Fibroblast of skin of abdomen (primary cell): ENCODE measurements at places on chromosomes 7 and 10.

DNA sequence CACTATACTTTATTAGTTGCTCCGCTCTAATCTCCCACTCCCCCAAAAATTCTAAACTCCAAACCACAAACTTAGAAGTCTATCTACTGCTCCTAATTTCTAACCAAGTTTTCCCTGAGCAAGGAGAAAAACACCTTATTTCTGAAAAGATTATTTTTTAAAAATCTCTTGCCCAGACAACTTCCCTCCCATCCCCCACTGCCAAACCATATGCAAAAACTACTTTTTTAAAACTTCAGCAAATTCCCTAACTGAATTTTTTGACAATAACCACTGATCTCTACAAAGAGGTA is 1.9 kb downstream of the UBE2H start:
- no peak for DNase-seq

- DNase-seq = no peak
Measured at GRCh38 chr7:438361-438760, 81.3 kb downstream of the PDGFA start.

DNA sequence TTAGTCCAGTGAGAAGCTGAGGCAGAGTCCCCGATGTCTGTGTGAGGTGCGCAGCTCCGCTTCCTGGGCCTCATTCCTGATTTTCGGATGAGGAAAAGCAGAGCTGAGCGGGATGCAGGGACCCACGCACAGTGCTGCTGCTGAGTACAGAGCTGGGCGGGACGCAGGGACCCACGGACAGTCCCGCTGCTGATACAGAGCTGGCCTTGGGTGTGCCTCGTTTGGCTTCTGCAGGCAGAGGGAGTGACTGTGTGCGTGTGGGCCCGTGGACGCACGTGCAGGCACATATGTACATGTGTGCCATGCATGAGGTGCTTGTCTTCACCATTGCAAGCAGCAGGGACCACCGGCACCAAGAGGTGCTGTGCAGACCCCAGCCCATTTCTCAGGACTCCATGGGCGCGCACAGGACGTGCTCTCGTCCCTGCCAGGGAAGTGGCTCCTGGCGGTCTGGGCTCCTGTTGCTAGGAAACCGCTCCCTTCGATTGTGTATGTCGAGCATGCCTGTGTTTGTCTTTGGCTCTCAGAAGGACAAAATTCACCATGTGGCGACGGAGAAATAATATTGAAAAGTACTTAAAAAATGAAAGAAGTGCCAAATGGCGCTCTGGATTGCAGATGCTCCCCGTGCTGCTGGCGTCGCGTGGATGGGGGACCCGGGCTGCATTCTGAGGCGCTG is 303.8 kb upstream of the MKI67 start:
- DNase-seq = no peak

DNA sequence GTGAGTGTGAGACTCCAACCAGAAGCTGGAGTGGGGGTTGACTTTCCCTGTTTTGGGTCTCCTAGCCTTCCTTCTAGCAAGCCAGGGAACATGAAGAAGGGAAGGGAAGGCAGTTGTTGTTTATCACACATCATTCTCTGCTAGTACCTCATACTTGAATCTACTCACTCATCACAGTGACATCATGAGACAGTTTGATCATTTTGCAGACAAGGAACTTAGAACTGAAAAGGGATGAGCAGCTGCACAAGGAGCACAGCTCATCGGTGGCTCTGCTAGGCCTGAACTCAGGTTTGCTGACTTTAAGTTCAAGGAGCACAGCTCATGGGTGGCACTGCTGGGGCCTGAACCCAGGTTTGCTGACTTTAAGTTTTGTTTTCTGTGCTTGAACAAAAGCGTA is 19.2 kb downstream of the PRXL2A start:
- no peak for DNase-seq

DNA sequence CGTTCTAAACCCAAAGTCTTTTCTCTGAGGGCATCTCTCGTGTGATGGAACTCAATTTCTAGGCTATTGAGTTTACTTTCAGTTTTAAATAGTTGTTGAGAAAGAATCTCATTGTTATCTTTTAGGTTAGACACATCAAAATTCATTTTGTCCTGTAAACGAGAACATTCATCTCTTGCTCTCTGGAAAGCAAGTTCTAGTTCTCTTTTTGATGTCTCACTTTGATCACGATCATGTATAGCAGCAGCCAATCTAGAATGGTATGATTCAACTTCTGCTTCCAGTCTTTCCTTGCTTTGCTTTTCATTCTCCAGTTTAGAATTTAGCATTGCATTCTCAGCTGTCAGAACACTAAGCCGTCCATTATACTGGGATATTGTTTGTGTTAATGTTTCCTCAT is 65.1 kb downstream of the ANKRD26 start:
- DNase-seq = no peak

- DNase-seq = no peak
Measured at GRCh38 chr10:70462349-70462984, 16.1 kb upstream of the PALD1 start.

GRCh38 chr7:124791426-124791825 is 25.8 kb upstream of the GPR37 start:
- no peak for DNase-seq

DNA sequence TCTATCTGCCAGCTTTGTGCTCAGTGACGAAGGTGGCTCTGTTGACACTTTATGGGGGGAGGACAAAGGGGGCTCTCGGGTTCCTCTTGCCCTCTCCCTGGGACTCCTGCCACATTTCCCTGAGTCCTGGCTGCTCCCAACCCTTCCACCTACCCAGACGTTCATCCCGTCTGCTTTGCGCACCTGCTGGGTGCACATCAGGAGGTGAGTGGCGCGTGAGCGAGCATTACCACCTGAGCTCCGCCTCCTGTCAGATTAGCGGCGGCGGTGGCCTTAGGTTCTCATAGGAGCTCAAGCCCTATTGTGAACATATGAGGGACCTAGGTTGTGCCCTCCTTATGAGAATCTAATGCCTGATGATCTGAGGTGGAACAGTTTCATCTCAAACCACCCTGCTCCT is 137.2 kb downstream of the DYNC2I1 start:
- no peak for DNase-seq

GRCh38 chr10:43231523-43232078 is 35.3 kb downstream of the RASGEF1A start:
- no peak for DNase-seq

GRCh38 chr7:140534743-140535142 is 55.4 kb upstream of the MKRN1 start:
- DNase-seq = peak; percentile 26

DNA sequence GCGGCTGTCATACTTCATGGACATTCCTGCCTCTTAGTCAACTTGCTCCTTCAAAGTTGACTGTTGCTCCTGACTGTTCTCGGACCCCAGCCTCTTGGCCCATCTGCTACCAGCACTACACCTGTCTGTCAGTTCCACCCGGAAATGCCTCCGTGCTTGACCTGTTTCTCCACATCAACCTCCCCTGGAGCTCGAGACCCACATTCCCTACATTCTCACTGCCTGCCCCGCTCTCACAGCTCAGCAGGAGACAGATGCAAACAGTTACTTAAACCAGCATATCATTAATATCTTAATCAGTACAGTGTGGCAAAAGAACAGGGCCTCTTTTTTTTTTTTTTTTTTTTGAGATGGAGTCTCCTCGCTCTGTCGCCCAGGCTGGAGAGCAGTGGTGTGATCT is 174.3 kb downstream of the NRP1 start:
- peak; percentile 61 for DNase-seq

DNA sequence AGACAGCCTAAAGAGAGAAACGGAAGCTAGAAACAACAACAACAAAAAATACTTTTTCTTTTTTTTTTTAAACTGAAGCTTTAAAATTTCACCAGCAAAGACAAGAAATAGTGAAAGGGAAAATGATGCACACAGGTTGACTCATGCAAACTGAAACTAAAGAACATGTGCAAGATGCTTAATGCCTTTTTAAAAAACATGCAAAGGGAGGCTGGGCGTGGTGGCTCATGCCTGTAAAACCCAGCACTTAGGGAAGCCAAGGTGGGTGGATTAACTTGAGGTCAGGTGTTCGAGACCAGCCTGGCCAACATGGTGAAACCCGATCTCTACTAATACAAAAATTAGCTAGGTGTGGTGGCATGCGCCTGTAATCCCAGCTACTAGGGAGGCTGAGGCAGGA is 15.1 kb upstream of the CUBN start:
- DNase-seq = peak; percentile 16

GRCh38 chr7:24127930-24128329 is 156.1 kb upstream of the NPY start:
- DNase-seq = no peak

DNA sequence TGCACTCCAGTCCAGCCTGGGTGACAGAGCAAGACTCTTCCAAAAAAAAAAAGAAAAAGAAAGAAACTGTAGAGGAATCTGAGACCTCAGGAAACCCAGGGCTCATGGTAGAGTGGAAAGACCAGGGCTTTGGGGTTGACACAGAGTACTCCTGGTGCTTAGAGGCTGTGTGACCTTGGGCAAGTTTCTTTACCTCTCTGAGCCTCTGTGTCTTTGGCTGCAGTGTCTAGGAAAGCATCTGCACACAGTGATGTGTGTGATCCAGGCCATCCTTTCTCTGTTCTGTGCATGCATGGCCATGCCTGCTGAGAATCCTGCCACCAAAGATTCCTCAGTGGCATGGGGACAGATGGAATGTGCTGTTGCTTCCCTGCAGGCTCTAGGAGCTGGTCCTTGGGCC is 71.7 kb upstream of the GTF2I start:
- no peak for DNase-seq

GRCh38 chr10:122254831-122255230 is 16.3 kb upstream of the BTBD16 start:
- DNase-seq = no peak

DNA sequence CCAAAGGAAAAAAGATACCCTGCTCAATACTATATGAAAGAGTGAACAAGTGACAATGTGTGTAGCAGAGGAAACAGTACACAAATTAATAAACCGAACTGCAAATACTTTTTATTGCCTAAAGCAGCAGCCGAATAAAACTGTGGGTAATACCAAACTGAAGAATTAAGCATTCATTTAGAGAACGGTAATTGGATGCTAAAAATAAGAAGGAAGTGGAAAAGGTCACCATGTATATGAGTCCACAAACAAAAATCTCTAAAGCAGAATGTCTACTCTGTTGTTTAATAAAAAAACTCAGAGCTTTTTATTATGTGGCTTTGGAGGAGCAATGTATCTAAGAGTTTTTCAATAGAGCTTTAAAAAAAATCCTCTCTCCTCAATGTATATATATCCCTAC is 87.9 kb downstream of the ETV1 start:
- no peak for DNase-seq

DNA sequence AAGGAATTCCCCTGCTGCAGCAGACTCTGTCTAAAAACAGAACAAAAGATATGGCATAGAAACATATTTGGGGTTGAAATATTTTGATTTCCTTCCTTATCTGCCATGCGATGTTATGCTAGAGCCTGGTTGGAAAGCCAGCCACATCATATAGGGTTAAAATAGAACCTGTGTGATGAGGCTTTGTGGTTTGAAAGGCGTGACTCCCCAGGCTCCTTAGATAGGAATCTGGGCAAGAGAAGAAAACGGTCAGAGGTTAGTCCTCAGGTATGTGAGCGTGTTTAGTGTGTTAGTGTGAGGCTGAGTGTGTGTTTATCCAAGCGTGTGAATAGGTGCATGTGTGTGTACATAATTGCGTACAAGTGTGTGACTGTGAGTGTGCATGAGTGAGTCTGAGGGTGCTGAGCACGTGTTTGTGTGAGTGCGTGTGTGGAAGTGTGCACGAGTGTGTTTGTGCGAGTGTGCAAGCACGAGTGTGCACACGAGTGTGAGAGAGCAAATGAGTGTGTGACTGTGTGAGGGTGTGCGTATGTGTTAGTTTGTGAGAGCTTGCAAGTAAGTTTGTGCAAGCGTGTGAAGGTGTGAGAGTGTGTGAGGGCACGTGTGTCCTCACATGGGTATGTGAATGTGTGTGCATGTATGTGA is 79.9 kb downstream of the COL26A1 start:
- DNase-seq = no peak

DNA sequence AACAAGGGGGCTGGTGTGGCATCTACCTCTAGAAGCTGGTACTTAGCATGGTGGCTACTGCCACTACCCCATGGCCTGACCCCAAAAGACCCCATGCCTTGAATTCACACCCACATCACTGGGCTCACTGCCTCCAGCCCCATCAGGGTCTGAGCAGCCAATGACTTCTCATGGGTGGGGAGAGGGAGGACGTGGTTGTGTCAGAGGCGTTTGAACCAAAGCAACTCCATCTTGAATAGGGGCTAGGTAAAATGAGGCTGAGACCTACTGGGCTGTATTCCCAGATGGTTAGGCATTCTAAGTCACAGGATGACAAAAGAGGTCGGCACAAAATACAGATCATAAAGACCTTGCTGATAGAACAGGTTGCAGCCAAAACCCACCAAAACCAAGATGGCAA is 15.2 kb downstream of the KCP start:
- DNase-seq = no peak

DNA sequence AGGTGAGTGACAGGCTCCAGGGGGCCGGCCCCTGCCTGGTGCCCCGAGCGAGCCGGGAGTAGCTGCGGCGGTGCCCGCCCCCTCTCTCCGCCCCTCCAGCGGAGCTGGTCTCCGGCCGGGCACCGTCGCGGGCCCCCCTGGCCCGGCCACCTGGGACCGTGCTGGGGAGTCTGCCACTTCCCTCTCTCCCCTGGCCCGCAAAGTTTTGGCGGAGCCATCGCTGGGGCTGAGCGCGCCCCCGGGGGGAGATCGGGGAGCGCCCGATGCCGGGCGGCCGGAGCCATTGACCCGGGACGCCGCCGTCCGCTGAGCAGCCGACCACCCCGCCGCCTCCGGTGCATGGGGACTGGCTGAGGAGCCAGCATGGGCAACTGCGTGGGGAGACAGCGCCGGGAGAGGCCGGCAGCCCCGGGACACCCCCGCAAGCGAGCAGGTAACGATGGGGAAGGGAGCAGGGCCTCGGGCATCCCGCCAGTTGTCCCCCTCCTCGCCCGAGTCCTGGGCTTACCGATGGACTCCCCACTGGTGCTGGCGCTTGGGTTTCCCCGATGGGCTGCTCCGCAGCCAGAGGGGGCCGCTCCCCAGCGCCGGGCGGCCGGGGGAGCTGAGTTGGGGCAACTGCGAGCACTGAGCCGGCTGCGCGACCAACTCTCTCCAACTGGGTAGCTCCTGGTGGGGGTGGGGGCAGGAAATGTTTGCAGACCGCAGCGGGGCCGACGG is at the start of gene UBTD1:
Gene UBTD1 (plus strand): TSS at position 84 of the 720 bp plus-strand sequence. CDS start 280 bp downstream, at position 364.
- peak; percentile 56 for DNase-seq

DNA sequence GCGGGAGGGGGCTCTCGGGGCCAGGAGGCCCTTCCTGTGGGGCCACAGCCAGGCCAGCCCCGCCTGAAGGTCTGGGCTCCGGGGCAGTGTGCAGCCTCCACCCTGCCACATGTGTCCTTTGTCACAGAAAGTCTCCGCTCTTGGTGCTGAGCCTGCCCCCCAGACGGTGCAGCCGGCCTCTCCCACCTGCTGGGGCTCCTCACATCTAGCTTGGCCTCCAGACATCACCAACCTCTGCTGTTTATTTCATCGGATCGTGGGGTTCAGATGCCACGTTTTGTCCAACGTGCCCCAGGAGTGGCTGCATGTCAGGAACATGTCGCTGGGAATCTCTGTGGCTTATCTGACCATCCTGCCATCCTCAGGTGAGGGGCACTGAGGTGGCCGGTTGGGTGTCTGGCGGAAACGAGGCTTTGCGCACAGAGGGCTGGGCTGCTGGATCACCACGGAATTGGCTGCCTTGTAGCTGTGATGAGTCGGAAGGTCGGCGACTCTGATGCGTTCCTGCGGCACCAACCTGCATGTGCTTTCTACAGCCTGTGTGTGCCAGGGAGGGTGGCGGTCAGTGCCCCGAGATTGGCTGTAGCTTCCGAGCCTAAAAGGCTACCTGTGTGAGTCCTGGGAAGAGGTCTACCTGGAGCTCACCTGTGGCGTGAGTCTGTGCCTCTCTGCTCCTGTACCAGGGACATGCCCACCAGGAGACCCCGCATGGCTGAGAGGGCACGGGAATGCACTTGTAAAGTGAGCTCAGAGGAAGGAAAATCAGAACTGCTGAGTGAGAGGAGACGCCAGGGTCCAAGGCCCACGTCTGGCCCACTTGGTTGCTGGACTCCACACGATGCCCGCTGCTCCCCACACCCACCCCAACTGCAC is 316.4 kb downstream of the DNAJB6 start:
- no peak for DNase-seq
